CD8-positive, alpha-beta memory T cell (primary cell): ENCODE measurements at places on chromosomes 6 and 20. TPM values are rescaled to one million over a fixed set of nuclear protein-coding genes. Genes with fewer than 3 reads are reported as not detected.

LRRC1 gene
- 1.6 TPM for polyA plus RNA-seq

AKAP12 gene
- 0.03 TPM for polyA plus RNA-seq

SAMD3 gene
- polyA plus RNA-seq: 220 TPM

MICB gene
- polyA plus RNA-seq: 12.0 TPM

ERVFRD-1 gene
- polyA plus RNA-seq: 0.12 TPM

BNIP5 gene
- not detected for polyA plus RNA-seq

HSP90AB1 gene
- 460 TPM for polyA plus RNA-seq

OGFRL1 gene
- polyA plus RNA-seq: 4.1 TPM

ADGRF4 gene
- not detected for polyA plus RNA-seq

FAM184A gene
- 0.85 TPM for polyA plus RNA-seq

DLK2 gene
- polyA plus RNA-seq: 1.4 TPM

DNA sequence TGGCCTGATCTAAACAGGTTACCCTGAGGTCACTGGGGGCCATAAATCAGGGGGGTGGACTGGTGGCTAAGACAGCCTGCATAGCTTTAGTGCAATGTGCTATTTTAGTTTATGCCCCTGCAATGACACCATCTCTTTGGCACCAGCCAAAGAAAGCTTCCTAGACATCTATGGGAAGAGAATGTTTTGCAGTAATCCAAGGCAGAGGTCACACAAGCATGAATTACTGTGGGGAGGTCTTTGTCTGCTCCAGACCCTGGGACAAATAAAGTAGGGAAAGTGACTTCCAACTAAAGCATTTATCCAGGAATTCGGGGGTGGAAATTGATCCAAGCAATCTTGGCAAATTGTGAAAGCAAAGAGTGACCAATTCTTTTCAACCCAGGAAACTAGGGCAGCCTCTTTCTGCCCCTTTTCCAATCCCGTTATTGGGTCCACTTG lies 5.3 kb downstream of the RIPOR2 start:
- no peak for DNase-seq

DNA sequence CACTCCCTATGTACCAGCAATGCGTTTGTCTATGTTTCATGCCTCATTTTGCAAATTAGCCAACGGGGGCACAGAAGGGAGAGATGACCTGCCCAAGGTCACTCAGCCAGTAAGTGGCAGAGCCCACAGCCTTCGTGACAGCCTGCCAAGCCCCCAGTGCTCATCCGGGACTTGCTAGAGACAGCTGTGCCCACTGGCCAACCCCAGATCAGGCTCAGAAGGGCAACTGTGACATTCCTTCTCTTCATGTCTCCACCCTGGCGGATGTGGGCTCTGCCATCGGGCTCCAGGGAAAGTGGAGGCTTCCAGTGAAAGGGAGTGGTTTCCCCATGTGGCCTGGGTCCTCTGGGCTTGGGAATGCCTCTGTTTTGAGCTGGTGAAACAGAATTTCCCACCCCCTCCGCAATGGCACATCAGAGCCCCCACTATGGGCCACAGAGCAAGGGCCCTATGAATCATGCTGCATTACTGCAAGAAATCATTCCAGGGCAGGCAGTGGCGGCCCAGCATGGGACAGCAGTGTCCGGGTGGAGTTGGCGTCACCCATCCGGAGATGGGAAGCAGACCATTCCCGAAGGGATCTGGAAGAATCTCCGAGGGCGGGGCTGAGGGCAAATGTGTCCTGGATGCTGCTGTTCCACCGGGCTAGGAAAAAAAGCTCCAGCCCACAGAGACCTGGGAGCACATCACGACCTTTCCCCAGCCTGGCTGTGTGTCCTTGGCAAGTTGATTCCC lies 9.1 kb downstream of the RSPO4 start:
- DNase-seq: no peak

DNA sequence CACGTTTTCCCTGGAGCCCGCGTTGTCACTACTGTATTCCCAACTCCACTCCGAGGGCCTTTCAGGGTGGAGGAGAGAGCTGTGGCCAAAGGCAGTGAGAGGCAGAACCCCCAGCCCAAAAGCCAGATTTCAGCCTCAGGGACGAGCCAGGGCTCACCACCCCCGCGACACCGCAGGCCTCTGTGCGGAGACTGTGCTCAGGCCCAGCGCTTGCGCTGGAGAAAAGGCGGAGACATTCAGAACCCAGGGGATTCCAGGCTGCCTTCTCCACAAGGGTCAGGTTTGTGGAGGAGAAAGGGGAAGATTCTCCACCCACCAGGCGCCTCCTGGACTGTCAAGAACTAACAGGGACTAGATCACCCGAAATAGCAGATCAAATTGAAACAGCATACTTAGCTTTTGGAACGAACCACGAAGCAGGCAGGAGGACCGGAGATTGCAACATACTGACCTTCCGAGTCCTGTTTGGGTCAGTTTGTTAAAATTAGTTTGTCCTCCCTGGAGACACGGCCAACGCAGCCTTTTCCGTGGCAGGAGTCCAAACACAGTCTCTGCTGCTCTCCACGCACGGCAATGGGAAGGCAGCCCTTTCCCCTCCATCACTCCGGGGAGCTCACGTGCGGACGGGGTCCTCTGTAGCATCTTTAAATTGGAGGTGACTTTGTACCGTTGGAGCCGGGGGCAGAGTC lies 14.4 kb downstream of the DLL1 start:
- DNase-seq: no peak

GRCh38 chr6:140677781-140678528 lies 1303.5 kb upstream of the CITED2 start:
- no peak for DNase-seq

- no peak for DNase-seq
Observed at GRCh38 chr6:56814308-56814707, 140.6 kb upstream of the BEND6 start.

- DNase-seq: no peak
Observed at GRCh38 chr20:25000268-25000801, 7.8 kb upstream of the APMAP start.

GRCh38 chr6:12381587-12381986 lies 91.4 kb downstream of the EDN1 start:
- DNase-seq: no peak

DNA sequence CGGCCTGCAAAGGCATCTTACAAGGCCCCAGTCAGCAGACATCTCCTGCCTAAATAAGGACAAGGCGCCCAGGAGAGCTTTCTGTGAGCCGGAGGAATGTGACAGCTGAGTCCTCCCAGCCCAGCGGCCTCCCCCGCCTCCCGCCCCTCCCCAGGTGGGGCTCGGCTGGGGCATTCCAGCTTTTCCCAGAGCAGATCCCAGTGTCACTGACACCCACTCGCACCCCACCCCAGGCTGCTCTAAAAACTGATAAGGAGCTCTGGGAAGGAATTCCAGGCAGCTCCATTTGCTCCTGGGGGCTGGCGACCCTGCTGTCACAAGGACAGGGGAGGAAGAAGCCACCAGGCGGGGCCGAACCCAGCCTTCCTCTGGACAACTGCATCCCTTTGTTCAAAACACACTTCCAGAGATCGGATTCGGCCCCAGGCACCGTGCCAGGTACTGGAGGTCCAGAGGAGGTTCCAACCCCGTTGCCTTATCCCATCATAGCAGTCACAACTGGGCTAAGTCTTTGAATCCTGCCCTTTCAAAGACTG lies 49.7 kb downstream of the JPH2 start:
- no peak for DNase-seq

GRCh38 chr6:107666981-107667601 lies 157.0 kb downstream of the SCML4 start:
- no peak for DNase-seq

DNA sequence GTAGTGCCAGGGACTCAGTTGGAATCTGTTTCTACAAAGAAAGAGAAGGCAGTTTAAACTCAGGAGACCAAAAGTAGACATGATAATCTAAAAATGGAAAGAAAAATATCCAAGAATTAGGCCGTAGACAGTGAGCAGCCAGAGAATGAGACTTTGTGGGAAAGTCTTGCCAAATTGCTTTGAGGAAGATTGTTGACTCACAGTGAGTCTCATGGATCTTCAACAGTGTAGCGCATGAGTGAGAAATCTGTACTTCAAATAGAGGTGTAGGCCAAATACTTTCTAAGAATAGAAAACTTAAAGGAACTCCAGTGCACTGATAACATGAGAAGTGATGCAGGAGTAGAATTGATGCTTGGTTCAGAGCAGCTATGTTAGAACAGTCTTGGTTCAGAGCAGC lies 284.5 kb downstream of the HTR1B start:
- no peak for DNase-seq

GRCh38 chr20:38172408-38172807 lies 7.3 kb upstream of the TGM2 start:
- DNase-seq: no peak

- DNase-seq: no peak
Observed at GRCh38 chr6:148193063-148193680, 149.5 kb upstream of the SASH1 start.

- DNase-seq: no peak
Observed at GRCh38 chr6:31851485-31851832, 11.2 kb downstream of the NEU1 start.

DNA sequence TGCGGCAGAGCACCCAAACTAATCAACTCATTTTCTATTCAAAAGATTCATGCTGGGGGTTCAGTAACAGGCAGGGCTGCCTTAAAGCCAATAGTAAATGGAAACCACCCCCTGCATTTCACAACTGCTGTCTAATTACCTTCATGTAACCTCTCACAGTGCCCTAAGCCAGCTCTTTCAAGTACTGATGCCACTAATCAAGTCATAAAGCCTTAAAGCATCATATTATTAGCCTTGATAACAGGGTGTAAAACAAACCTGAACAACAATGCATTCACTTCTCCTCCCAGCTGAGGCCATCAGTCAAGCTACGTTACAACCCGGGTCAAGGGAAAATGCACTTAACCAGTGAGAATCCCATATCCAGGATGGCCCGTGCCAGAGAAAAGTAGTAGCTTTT lies 33.0 kb downstream of the TRERF1 start:
- no peak for DNase-seq

DNA sequence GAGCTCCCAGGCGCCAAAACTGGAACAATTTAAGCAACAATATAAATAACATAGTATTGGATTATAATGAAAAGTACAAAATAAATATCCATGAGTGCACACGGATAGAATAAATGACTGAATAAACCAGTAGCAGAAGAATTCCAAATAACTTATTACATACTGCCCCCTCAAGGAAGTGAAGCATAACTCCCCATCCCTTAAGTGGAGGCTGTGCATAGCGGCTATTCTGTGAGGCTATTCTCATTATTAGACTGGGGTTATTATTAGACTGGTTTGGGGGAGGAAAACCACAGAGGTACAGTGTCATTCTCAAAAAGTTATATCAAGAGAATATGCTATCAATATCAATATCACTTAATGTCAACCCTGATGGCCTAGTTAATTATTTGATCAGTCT lies 94.4 kb upstream of the SIRPA start:
- DNase-seq: no peak

DNA sequence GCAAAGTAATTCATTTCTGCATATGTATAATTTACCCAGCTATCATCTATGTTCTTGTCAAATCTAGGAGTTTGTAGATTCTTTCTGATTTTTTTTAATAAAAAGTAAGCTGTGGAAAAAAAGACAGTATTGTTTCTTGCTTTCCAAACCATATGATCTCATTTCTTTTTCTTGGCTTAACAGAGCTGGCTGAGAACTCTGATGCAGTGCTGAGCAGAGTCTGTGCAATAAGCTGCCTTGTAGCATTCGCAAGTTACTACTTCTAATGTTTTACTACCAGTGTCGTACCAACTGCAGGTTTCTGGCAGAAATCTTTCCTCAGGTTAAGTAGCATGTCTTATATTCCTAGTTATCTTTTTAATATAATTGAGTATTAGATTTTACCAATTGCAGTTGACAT lies 15.6 kb downstream of the RRBP1 start:
- no peak for DNase-seq

GRCh38 chr6:109979033-109979921 lies 1.2 kb downstream of the GPR6 start:
- DNase-seq: no peak

DNA sequence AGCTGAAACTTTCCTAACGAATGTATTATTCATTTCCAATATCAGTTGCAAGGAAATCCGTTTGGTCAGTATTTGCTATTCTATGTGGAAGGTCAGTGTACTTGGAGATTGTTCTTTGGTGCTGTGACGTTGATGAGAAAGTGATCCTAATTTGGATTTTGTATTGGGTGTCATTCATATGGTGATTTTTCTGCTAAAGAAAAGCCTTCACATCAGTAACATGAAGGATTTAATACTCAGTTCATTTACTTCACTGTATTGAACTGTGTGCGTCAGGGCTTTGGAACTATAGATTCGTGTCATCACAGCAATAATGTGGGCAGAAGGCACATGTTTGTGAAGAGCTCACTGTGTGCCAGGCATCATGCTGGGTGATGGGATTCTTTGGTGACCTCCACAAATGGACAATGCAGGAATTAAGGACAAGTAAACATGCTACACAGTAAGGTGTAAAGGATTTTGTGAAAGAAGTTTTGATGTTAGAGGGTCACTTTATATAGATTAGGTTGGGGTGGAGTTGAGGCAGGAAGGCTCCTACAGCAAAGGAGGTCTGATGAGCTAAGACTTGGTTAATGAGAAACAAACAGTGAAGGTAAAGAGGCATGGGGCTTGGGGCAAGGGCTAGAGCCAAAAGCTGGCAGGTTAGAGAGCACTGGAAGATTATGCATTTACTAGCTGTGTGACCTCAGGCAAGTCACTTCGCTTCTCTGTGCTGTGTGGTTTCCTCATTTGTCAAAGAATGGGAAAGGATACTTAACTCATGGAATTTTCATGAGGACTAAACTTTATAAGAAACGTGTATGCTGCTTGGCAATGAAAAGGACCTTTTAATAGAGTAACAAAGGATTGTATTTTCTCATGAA lies 12.1 kb downstream of the ARID1B start:
- no peak for DNase-seq

DNA sequence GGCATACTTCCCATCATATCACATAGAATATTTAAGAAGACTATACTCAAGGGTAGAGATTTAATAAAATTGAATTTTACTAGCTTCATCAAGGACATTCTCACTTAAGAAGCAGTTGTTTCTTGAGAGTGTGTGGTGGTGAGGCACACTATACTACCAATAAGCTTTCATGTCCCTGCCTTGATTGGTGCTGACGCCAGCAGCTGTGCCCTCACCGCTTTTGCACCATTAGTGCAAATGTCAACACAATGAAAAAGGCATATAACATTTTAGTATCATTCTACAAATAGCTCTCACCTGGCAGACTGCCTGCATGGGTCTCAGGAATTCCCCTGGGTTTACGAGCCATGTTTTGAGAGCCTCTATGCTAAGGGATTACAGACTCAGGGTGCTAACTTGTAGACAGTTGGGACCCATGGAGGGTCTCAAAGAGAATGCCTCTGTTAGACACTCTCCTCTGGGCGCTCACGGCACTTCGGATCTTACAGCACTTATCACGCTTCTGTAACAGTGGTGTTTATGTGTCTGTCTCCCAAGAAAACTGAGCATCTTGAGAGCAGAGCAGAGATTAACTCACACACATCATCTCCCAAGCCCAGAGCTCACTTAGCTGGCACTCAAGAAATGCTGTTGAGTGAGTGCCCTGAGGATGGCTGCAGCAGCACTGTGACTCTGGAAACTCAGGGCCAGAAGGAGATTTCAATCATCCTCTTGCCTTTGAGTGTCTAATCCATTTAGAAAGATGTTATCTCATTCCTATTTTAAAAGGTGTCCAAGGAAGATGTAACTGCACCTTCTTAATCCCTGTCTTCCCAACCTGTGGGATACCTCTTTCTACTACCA lies 143.3 kb upstream of the GPR6 start:
- DNase-seq: no peak
